ENCODE measurements at places on chromosomes 16 and 17. TPM values are rescaled to one million over a fixed set of nuclear protein-coding genes. Genes with fewer than 3 reads are reported as not detected.

DNA sequence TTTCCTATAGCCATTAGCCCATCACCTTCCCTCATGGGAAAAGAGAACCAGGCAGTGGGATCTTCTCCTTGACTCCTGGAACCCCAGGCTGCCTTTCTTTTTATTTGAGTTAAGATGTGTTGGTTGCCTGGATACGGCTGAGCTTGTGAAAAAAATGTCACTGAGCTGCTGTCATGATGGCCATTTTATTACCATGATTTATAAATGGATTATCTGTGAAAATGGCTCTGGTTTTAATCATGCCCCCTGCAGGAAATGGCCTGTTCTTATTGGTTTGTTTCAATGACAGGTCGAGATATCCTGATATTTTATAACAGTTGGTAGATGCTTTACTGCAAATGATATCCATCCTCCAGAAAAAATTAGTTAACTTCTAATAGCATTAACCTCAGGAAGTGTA lies 640.4 kb downstream of the CDH11 start:
- DNase-seq = no peak

GRCh38 chr16:61887903-61888302 lies 148.3 kb downstream of the CDH8 start:
- DNase-seq = no peak

DNA sequence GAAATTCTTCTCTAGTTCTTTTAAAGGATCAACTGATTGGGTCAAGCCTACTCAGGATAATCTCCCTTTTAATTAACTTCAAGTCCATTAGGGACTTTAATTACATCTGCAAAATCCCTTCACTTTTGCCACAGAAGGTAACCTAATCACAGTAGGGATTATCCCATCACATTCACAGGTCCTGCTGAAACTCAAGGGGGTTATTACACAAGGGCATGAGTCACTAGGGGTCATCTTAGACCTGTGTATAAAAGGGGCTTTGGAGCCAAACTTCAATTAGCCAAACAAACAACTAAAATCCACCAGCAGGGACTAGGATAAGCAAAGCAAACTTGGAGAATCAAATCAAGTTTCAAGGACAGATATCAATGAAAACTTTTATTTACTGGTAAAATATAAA lies 19.4 kb downstream of the CIAPIN1 start:
- no peak for DNase-seq

- DNase-seq = no peak
Measured at GRCh38 chr17:41393294-41393693, 4.1 kb downstream of the KRT31 start.

- DNase-seq = peak; percentile 46
Measured at GRCh38 chr16:19588661-19589060, 33.2 kb downstream of the VPS35L start.

DNA sequence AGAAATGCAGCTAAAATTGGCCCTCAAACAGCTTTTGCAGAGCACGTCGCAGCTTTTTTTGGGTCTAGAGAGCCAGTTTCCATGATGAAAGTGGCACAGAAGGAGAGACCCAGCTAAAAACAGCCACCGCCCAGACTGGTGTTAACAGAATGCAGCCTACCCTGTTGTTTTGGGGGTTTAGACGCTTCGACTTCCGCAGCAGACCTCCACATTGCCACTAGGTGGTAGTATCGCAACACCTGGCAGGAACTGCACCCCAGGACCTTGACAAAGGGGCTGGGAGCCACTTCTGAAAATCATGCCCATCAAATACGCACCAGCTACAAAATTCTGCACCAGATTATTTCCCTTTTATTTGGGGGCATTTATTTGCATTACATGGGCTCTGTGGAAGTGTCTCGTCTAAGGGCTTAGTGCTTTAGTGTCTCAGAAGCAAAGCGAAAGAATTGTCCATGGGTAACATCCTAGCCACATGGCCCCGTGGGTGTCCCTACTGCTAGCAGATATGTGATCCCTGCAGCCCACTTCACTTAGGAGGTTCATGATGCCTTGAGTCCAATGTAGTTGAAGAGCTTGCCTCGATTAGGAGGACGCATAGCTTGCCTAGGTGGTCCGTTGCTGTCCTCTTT lies 167.1 kb downstream of the HAPSTR1 start:
- peak; percentile 18 for DNase-seq

- no peak for DNase-seq
Measured at GRCh38 chr17:14790521-14790920, 474.6 kb downstream of the PMP22 start.

GRCh38 chr16:31333686-31334649 lies 21.0 kb upstream of the ITGAX start:
- DNase-seq = no peak

GRCh38 chr16:11187522-11188023 lies 68.4 kb downstream of the SOCS1 start:
- DNase-seq = no peak

GRCh38 chr17:32111141-32111771 lies 31.0 kb upstream of the RHOT1 start:
- peak; percentile 80 for DNase-seq

Gene KRTAP4-9
- not detected for polyA plus RNA-seq

DNA sequence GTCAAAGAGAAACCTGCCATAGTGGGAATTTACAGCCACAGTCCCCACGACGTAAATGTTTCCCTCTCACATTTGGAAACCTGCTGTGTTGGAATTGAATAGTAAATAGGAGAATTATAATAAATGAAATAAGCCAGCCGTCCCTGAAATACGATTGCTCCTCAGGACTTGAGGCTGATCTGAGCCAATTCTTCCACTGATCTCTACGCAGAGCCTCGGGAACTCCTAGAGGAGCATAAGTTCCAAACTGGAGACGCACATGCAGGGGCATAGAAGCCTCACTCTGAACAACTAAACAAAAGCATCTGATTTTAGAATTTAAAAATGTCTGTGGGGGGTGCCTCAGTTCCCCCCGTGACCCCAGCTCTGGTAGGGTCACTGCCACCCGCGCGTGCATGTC lies 10.2 kb upstream of the TEX19 start:
- no peak for DNase-seq

DNA sequence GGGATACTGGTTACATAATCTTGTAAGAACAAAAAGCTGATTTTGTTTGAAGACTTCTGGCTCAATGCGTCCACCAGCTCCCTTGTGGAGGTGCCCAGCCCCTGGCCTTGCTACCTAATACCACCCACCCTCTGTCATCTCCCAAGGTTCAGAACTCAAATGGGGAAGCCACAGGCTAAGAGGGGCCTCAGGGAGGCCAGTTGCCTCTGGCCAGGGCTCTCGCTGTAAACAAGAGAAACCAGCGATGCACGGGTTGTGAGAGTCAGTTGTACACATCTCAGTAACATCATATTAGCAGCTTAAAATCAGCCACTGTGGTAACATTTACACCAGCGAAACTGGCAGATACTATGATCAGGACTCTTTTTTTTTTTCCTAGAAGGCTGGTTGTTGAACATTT lies 6.0 kb downstream of the TEKT5 start:
- DNase-seq = no peak

Gene EXOC3L1
- 5.9 TPM for polyA plus RNA-seq

Gene RHBDL1
- polyA plus RNA-seq = not detected

DNA sequence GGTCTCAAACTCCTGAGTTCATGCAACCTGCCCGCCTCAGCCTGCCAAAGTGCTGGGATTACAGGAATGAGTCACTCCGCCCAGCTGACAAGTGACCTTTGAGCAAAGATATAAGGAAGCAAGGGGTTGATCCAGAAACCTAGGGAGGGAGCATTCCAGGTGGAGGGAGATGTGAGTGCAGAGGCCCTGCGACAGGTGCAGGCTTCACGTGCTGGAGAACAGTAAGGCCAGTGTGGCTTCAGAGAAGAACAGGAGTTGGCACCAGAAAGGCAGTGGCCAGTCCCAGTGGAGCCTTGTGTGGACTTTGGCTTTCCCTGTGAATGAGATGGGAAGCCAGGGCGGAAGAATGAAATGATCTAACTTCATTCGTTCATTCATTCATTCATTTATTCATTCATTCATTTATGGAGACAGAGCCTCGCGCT lies 73.6 kb upstream of the HAS3 start:
- DNase-seq = no peak

Gene NUPR1
- polyA plus RNA-seq = not detected

Gene ARHGAP23
- polyA plus RNA-seq = 32.7 TPM

Gene TNRC6A
- polyA plus RNA-seq = 26.2 TPM

Gene CIAPIN1
- polyA plus RNA-seq = 63.2 TPM

Gene RAPGEFL1
- polyA plus RNA-seq = 25.8 TPM

GRCh38 chr16:67993207-67994039 lies 5.9 kb downstream of the DPEP2 start:
- peak; percentile 66 for DNase-seq

Gene C1QL1
- polyA plus RNA-seq = 1.6 TPM

- no peak for DNase-seq
Measured at GRCh38 chr16:75192606-75193264, 14.2 kb downstream of the CTRB2 start.

DNA sequence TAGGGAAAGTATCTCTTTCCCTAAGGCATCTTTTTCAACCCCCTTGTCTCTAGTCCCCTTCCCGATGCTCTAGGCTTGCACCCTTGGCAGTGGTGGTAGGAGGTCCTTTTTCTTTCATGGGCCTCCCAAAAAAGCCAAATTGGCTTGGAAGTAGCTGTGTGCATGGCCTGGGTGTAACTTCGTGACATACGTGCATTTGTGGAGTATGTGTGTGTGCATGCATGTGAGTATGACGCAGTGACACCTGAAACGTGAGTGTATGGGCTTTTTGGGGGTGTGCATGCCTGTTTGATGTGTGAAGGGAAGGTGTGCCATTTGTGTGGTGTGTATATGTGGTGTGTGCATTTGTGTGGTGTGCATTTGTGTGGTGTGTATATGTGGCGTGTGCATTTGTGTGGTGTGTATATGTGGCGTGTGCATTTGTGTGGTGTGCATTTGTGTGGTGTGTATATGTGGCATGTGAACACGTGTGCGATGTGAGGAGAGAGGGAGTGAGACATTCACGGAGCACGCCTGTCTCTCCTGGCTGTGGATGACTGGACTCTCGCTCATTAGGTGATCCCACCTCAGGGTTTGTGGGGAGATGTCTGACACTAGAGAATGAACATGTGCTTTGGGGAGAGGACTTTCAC lies 15.7 kb downstream of the IGFBP4 start:
- DNase-seq = no peak

DNA sequence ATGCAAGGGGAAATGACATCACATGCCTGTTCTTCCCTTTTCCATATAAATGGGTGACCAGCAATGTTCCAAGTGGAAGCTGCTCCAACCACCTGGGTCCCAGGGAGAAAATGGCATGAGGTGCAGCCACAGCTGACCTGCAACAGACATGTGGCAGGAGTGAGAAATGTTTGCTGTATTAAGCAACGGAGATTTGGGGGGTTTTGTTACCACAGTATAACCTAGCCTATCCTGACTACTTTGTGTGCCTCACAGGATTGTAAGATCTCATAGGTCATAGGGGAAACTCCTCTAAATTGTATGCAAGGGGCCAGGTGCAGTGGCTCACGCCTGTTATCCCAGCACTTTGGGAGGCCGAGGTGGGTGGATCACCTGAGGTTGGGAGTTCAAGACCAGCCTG lies 12.0 kb downstream of the CDIPT start:
- no peak for DNase-seq

GRCh38 chr17:50166518-50167181 lies 845 bp downstream of the SGCA start:
- no peak for DNase-seq

Gene CDRT15L2
- not detected for polyA plus RNA-seq

DNA sequence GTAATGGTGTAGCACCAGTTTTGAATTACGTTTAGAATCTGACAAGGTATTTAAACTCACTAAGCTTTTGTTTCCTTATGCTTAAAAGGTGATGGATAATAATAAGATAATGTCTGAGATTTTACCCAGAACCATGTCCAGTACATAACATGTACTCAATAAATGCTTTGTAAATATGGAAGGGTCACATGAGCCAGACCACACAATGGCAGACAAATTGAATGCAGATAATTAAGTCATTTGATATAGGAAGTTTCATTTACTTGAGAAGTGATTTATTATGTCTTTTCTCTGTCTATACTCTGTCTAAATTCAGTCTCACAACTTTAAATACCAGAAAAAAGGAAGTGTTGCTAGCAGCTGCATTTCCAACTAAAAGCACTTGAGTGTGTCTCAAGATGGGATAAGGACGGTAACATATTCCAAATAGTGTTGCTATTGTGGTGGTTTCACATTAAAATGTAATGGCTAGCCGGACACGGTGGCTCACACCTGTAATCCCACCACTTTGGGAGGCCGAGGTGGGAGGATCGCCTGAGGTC lies 52.5 kb upstream of the DHX40 start:
- DNase-seq = no peak

Gene YPEL2
- polyA plus RNA-seq = 16.1 TPM

DNA sequence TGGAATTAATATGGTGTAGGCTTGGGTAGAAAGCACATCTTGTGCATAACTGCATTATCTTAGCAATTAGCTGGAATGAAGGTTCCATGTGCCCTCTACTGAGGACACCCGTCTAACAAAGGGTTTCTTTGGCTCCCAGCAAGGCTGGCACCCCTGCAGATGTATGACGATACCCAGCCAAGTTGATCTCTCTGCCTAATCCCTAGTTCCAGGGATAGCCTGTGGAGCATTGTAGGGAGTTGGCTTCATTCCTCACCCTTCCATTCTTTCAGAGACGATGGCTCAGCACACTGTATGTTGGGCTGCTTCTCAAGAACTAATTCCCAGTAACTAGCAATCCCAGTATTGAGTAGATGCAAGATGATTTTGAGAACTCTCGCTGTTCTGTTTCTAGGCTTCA lies 182.5 kb downstream of the SNX29 start:
- DNase-seq = no peak

GRCh38 chr16:68073902-68074760 lies 11.0 kb upstream of the NFATC3 start:
- no peak for DNase-seq

DNA sequence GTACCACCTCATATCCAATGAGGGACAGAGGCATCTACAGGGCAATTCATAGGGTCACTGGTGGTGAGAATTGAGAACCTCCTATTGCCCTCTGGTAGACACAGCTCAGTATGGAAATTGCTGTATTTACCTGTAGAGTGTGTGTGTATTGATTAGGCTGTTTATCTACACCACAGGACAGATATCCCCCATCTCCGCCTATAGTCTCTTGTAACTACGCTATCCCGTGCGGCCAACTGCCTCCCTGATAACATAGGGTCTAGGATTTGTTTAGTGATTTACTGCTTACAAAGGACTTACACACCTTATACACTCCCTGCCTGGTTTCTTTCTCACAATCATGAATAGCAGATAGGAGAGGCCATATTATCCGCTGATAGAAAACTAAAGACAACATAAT lies 1.7 kb upstream of the STAT3 start:
- no peak for DNase-seq

DNA sequence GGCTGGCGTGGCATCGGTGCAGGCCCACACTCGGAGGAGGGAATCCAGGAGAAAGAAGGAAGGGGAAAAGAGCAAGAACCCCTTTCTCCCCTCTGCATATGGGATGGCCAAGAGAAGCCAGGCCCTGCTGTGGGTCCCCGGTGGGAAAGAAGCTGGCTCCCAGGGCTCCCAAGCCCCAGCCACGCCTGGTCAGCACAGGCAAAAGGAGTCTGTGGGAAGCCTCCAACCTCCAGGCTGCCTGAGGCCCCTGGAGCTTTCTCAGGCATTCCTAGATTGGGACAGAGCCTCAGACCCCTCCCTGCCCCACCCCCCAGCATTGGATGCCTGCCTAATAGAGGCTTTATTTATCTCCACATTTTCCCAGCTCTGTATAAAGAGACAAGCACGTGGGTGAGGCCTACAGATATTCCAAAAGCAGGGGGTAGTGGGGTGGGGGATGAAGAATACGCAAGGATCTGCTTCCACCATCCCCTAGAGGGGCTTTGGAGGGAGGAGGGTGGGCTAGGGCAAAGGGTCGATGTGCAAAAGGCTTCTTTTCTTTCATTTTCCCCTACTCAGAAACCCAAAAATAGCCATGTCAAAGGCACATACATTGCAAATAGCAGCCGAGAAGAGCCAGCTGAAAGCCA lies 56.4 kb downstream of the MPRIP start:
- DNase-seq = peak; percentile 80

- DNase-seq = no peak
Measured at GRCh38 chr16:56824331-56824730, 40.7 kb upstream of the SLC12A3 start.
